ENCODE measurements at places on chromosomes 12 and 14.

DNA sequence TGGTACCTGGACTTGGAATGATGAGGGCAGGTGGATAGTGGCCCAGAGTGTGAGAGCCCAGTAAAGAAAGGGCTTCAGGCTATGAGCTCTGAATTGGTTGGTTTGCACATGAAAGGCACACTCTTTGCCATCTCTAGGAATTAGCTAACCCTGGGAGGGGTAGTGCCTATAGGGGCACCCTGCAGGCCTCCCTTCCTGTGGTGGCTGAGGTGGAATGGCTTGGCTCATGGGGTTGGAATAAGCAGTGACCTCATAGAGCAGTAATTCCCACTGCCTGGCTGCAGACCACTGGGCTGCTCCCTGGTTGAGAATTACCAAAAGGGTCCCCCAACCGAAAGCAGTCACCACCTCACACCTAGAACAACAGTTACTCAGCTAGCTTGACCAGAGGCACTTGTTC is 42.7 kb downstream of the ASCL4 start:
- DNase-seq = no peak

- DNase-seq = no peak
Measured at GRCh38 chr12:6662602-6662905, 365 bp downstream of the ING4 start.

DNA sequence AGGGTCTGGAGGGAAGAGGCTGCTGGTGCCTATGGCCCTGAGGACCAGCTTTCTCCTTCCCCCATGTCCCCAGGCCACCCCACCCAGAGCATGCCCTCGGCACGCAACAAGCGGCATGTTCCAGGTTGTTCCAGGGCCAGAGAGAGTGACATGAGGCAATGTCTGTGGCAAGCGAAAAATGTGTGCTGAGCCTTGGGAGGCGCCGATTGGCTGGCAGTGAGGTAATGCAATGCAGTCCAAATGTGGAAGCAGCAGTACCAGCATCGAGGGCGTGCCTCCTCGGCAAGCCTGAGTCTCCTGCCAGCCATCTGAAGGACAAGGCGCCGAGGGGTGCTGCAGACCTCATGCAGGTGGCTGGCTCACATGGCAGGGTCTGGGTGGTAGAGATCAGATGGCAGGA is 423.8 kb downstream of the NRXN3 start:
- DNase-seq = no peak

DNA sequence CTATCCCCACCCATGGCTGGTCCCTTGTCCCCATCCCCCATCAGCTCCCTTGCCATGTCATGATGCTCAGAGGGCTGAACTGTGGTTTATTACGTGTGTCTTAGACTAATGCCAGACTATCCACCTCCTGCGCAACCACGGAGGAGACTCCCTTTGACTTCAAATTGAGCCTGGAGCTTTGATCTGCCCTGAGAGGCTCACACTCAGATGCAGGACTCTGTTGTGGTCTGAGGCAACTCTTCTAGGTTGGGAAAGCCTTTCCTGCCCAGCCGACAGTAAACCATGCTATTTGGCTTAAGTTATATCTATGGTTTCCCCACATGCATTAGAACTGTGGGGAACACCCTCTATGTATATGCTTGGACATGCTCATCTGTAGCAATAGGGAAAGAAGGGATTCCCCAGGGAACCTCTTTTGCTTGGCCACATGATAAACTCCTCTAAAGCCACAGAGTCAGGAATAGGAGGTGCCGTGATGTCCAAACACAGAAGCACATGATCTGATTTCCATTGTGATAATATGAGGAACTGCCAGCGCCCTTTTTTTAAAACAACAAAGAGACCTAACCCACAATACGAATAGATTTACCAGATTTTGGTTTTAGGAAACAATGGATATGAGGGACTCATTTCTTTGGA is 11.1 kb upstream of the LGALS3 start:
- no peak for DNase-seq

DNA sequence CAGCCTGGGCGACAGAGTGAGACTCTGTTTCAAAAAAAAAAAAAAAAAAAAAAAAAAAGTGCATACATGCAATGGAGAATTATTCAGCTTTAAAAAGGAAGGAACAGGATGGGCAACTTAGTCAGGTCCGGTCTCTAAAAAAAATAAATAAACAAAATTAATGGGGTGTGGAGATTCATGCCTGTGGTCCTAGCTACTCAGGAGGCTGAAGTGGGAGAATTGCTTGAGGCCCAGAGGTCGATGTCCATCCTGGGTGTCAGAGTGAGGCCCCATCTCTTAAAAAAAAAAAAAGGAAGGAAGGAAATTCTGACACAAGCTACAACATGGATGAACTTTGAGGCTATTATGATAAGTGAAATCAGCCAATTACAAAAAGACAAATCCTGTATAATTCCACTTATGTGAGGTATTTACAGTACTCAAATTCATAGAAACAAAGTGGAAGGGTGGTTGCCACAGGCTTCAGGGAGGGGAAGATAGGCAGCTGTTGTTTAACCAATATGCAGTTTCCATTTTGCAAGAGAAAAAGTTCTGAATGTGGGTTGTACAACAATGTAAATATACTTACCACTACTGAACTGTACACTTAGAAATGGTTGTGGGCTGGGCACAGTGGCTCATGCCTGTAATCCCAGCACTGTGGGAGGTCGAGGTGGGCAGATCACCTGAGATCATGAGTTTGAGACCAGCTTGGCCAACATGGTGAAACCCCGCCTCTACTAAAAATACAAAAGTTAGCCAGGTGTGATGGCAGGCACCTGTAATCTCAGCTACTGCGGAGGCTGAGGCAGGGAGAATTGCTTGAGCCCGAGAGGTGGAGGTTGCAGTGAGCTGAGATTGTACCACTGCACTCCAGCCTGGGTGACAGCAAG is 12.3 kb upstream of the APOF start:
- no peak for DNase-seq

- DNase-seq = no peak
Measured at GRCh38 chr12:27999970-28000369, 27.4 kb upstream of the PTHLH start.

DNA sequence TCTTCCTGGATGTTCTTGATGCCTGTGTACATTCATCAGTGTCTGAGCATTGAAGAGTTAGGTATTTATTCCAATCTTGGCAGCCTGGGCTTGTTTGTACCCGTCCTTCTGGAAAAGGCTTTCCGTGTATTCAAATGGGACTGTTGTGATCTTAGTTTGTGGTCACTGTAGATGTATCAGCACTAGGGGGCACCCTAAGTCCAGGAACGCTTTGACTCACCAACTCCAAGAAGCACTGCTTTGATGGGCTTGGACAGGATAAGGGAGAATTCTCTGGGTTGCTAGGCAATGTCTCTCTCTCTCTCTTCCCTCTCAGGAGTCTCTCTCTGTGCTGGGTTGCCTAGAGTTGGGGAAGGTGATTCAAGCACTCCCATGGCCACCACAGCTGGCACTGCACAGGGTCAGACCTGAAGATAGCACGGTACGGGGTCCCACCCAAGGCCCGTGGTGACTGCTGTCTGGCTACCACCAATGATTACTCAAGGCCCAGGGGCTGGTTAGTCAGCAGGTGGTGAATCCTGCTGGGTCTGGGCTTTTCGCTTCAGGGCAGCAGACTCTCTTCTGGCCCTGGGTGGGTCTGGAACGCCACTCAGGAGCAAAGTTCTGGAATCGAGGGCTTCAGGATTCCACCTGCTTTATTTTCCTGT is 211.1 kb upstream of the RGS6 start:
- DNase-seq = no peak

DNA sequence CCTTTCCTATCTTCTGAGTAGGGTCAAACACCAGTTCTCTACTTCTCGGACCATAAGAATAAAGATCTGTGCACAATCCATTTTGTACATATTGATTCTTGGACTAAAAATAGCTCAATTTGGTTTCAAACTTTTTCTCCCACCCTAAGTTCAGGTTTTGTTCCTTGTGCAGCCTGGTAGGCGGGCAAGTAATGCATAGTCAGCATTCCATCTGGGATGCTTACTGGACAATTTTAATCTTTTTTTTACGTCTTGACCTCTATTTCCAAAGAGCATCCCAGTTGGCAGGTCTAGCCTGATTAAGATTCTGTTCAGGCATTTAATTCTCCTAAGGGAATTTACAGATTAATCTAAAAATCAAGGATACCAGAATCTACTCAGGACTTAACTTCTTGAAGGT is 126.9 kb downstream of the BICD1 start:
- no peak for DNase-seq

GRCh38 chr14:22793976-22794375 is 21.3 kb downstream of the SLC7A7 start:
- DNase-seq = no peak

DNA sequence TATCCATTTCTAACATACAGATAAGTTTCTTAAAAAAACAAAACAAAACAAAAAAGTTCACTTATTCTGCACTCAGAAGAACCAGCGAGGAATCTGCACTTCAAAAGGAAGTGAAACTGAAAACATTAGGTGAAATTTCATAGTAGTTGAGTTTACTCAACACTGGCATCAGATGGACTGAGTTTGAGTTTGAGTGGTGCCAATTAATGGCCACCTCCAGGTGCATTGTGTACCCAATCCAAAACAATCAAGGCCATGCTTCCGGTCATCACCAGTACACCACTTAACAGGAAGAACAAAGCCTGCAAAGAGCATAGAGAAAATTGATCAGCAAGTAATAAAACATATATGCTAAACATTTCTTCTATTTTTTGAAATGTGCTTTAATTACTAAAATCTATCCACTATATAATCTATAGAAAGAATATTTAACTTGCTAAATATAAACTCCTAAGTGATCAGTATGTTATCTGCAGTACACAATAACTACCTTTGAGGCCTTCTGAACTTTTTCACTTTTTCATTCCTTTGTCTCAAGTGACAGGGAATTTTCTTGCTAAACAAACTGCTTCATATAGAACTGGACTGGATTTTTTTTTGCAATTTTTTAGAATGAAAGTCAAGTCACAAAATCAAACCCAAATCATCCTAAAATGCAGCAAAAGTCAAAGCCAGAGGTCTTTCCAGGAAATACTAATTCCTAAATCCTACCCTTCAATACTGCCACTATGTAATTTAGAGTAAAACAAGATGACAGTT is 11.5 kb downstream of the SLC38A2 start:
- DNase-seq = no peak

DNA sequence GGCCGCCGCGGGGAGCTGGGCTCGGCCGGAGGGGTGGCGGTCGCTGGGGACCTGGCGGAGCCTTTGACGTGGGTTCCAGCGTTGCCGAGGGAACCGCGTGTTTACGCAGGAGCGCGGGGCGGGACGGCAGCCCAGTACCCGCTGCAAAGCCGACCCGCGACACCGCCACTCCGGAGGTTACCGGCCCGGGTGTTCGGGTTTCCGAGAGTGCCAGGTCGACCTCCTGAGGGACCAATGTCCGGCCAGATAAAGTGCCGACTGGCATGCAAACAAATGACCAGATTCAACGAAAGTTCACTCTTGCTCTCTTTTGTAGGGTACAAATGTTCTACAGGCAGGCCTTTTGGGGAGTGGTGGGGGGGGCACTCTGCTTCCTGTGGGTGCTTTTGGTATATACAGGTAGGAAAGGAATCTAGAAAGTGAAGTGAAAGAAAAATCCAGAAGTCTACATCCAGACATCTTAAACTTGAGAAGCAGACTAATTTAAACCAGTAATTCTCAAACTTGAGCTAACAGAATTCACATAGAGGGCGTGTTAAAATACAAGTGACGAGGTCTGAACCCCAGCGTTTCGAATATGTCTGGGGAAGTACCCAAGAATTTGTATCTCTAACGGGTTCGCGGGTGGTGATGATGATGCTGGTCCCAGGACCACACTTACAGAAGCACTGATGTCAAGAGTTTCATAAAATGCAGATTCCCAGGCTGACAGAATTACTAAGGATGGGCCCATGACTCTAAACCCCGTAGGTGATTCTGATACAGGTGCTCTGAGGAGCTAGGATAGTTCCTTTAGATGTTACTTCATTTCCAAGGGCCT is at the start of gene GPR135:
TSS of gene GPR135 (minus strand) at position 65 of the 820 bp plus-strand sequence. CDS start 154 bp downstream, outside the sequence.
- DNase-seq = no peak

DNA sequence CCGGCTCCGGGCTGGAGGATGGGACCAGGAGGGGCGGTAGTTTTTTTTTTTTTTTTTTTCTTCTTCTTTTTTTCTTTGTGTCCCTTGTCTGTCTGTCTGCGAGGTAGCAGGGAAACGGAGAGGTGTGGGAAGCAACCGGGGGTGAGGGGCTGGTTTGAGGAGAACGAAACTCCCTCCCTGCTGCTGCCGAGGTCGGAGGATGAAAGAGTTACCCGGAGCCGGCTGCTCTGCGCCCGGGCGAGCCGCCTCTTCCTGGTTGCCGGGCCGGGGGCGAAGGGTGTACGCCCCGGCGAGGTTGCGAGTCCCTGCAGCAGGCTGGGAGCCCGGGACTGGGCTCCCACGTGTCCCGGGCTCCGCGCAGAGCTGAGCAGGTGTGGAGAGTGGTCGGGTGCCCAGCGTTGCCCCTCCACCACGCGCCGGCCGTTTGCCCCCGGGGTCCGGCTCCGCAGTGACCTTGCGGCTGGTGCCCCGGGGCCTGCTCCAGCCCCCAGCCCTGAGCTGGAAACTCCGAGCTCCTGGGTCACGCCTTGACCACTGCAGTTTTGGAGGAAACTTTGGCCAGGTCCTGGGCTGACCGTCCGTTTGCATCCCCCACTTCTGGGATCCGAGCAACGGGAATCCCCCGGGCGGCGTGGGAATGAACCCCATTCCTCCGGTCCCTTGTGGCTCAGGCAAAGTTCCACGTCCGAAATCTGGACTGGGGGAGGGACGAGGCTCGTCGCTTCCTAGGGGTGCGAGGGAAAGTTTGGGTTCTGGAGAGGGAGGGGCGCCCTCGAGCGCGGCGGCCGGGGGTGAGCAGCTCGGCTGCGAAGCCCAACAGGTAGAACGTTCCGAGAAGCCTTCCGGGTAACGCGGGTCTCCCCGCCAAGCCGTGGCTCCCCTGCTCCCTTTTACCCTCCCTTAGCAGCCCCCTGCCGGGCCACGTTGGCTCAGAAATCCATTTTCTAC is 1.3 kb downstream of the CHST11 start:
- DNase-seq = no peak

GRCh38 chr14:75906680-75907280 is 75.0 kb downstream of the TGFB3 start:
- no peak for DNase-seq

DNA sequence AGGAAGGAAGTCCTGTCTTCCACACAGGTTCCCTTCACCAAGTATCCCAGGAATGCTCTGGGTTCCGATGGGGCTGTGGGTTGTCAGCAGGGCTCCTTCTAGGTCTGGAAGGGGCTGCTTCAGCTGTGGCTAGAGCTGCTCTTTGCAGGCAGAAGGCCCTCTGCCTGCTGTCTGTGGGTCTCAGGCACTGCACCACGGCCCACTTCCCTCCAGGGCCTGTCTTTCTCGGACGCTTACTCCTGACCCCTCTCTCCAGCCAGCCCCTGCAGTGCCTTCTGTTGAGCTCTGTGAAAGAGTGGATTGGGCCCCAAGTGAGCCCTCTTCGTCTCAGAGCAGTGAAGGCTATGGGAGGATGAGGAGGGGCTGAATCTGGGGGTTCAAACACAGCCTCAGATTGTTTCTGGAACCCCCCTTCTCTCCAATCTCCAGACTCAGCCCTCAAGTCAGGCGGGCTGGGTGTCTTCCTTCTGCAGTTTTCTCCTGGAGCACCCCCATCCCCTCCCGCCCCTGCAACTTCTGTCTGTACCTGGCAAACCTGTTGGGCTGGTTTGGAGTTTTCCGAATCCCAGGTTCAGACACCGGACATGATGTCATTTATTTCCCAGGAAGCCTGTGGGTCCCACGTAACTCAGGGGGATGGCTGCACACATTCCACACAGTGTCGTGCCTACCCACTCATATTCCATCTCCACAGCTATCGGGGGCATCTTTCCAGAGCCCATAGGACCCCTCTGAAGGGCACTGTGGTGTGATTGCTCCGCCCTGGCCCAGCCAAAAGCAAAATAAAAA is 24.9 kb upstream of the SPPL3 start:
- no peak for DNase-seq
